ENCODE measurements at places on chromosomes 1 and 21.
A peak's percentile ranks its signal among the peaks of the same experiment; 100 is the strongest.

GRCh38 chr1:45478121-45478814 is 12.7 kb downstream of the TESK2 start:
- no peak for DNase-seq

GRCh38 chr1:224381880-224382548 is 25.3 kb downstream of the CNIH4 start:
- DNase-seq: no peak

DNA sequence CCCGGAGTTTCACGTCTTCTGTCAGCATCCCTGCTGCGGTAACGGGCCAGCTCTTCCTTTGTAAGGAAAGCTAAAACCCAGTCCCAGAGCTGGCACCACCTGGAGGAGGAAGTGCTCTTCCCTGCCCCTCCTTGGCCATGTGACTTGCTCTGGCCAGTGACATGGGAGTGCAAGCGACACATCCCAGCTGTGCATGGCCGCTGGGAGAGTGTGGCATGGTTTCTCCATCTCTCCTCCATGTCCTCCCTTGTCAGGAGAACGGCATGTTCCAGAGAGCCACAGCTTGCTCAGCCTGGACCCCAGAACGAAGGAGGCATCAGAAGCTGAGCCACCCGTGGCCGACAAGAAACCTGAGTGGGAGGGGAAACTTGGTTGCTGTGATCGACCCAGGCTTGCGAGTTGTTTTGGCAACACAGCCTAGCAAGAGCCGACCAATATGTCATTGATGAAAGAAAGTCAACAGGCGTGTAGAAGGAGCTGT is 2.7 kb upstream of the PRXL2B start:
- peak; percentile 70 for DNase-seq

GRCh38 chr1:218284377-218284916 is 646 bp upstream of the RRP15 start:
- no peak for DNase-seq

DNA sequence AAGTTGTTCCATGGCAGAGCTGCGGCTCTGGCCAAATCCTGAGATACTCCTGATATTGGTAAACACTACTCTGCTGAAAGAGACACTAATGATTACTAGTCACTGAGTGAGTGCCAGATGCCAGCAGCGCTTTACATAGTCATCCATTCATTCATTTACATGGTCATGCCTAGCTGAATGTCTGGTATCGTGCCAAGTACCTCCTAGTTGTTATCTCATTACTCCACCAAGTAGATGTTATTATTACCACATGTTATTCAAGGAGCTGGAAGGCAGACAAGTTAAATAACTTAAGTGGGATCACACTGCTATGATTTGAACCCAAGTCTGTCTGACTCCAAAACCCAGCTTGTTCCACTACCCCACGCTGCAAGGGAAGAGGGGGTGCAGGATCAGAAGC is 4.7 kb downstream of the OLFML2B start:
- DNase-seq: no peak

DNA sequence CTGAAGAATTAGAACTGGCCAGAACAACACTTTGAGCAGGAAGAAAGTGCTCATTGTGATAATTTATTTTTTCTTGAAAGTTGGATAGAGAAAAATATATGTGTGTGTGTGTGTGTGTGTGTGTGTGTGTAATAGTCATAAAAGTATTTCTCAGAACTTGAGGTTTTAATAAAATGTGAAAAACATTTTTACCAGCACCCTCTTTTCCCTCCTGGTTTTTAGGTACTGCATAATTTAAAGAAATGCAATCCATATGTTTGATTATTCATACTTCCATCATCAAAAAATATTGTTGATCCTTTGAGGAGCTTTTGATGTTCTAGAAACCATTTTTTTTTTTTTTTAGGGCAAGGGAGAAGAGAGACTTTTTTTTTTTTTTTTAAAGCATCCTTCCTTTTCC is 66.8 kb upstream of the JUN start:
- no peak for DNase-seq

- no peak for DNase-seq
These were observed 1.8 kb upstream of the KIF1B start for GRCh38 chr1:10208537-10208936.

GRCh38 chr1:162676087-162676486 is 43.8 kb downstream of the DDR2 start:
- no peak for DNase-seq

DNA sequence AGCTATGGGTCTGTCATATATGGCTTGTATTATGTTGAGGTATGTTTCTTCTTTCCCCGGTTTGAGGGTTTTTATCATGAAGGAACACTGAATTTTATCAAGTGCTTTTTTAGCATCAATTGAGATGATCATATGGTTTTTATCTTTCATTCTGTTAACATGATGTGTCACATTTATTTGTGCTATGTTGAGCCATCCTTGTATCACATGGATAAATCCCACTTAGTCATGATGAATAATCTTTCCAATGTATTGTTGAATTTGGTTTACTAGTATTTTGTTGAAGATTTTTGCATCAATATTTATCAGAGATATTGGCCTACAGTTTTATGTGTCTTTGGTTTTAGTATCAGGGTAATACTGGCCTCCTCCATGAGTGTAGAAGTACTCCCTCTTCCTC is 61.7 kb downstream of the GPR137B start:
- no peak for DNase-seq

GRCh38 chr1:182348961-182349747 is 42.4 kb downstream of the GLUL start:
- DNase-seq: no peak

GRCh38 chr1:10686404-10687040 is 109.9 kb downstream of the CASZ1 start:
- DNase-seq: no peak

GRCh38 chr1:235918032-235918431 is 51.3 kb upstream of the LYST start:
- no peak for DNase-seq

- DNase-seq: no peak
These were observed 30.9 kb downstream of the TRIM11 start for GRCh38 chr1:228375578-228376261.

GRCh38 chr1:18256282-18257235 is 149.0 kb downstream of the IGSF21 start:
- no peak for DNase-seq

GRCh38 chr1:21852282-21853130 is 40.4 kb downstream of the LDLRAD2 start:
- no peak for DNase-seq

DNA sequence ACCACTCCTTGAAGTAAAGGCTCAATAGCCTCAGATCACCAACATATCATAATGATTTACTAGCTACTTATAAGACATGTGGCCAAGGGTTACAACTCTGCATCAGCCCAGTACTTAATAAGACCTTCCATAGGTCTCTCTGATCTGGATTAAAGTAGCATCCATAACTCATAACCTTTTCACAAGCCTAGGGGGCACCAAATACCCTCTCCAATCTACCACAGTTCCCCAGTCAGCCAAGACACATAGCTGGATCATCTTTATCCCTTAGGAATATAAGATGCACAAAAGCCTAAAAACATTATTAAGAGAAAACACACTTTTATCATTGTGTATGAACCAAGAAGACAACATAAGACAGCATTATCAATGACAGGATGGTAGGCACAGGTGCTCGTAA is 22.1 kb downstream of the SSX2IP start:
- peak; percentile 27 for DNase-seq

DNA sequence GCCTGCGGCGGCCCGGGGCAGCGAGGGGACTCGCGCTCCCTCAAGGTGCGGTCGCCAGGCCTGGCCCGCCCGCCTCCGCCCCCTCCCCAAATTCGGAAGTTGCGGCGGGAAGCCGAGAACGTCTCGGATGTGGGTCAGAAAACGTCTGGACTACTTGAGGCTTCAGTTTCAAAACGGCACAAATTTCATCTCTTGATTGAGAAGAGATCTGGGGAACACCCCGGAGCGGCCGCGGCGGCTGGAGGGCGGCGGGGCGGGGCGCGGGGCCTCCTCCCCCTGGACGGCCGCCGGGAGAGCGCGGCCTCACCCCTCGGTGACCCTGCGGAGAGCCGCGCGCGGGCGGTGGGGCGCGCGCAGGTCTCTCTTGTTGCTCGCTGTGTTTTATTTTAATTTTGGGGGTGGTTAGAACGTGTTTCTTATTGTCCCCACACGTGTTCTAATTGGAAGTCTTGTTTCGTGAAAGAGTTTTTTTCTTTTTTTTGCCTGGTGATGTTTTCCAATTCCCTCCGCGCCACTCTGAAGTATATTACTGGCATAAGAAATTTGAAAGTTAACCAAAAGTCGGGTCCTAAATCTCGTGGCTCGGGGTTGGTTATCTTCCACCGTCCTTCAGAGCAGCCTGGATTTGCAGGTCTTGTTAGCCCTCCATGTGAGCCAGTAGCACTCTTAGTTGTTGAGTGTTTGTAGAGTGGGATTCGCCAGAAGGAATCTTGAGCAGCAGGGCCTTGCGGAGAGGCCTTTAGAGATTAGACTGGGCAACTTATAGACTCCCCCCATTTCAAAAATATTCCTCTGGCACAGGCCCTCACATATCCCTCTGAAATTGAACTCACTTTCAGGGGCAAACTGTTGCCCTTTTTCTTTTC is 749 bp downstream of the PCBP3 start:
- peak; percentile 37 for DNase-seq

DNA sequence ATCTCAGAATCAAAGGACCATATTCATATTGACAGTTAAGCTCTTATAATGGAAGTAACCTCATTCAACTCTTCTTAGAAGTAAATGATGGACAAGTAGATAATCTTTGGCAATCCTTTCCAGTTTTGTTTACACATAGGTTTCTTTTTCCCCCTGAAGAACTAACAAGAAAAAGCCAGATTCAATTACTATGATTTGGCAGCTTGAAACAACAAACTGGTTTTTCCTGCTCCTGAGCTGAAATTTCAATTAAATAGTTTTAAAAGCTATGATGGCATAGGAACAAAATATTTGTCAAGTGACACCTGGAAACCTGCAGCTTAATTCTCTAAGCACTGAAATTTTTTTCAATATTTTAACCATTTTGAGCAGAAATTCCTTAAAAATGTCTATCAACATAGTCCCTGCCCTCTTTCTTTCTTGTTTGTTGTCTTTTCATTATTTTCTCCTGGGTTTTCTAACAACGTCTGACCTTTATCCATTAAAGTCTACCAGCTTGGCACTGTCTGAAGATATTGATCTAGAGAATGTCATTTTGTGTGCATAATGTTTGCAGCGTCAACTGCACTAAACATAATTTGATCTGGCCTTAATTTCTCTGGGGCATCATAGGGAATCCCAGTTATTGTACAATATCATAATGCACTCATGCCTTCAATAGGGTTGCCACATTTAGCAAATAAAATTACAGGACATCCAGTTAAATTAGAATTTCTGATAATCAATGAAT is 4.0 kb upstream of the SLC35A3 start:
- no peak for DNase-seq

- DNase-seq: no peak
These were observed 162.9 kb upstream of the RAB4A start for GRCh38 chr1:229107972-229108371.

DNA sequence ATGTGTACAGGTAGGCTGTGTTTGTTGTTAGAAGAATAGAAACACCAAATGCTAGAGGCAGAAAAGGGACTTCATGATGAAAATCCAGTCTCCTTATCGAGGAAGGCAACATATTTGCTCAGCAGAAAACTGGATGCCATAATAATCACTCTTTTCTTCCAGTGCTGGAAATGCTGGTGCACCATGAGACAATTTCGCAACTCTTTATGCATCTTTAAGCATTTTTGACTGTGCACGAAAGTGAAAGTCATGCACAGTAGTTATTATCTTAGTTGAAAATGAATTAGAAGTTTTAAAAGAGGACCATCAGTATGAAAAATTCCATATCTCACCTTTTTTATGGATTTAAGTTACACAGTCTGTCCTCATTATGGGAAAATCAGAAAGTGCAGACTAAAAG is 29.1 kb downstream of the SMYD2 start:
- no peak for DNase-seq

GRCh38 chr1:22140694-22141093 is 2.2 kb downstream of the WNT4 start:
- DNase-seq: no peak

GRCh38 chr1:182087304-182087703 is 25.8 kb upstream of the ZNF648 start:
- DNase-seq: peak; percentile 17

DNA sequence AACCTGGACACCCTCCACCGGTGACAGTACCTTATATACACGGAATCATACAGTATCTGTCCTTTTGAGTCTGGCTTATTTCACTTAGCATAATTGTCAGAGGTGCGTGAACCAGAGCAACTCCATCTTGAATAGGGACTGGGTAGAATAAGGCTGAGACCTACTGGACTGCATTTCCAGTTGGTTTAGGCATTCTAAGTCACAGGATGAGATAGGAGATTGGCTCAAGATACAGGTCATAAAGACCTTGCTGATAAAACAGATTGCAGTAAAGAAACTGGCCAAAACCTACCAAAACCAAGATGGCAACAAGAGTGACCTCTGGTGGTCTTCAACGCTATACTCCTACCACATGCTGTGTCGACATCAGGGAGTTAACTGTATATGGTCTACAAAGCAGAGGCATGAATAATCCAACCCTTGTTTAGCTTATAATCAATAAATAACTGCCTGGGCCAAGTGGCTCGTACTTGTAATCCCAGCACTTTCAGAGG is 1.4 kb upstream of the FDPS start:
- peak; percentile 23 for DNase-seq

GRCh38 chr1:58879464-58879863 is 95.6 kb upstream of the JUN start:
- DNase-seq: no peak

DNA sequence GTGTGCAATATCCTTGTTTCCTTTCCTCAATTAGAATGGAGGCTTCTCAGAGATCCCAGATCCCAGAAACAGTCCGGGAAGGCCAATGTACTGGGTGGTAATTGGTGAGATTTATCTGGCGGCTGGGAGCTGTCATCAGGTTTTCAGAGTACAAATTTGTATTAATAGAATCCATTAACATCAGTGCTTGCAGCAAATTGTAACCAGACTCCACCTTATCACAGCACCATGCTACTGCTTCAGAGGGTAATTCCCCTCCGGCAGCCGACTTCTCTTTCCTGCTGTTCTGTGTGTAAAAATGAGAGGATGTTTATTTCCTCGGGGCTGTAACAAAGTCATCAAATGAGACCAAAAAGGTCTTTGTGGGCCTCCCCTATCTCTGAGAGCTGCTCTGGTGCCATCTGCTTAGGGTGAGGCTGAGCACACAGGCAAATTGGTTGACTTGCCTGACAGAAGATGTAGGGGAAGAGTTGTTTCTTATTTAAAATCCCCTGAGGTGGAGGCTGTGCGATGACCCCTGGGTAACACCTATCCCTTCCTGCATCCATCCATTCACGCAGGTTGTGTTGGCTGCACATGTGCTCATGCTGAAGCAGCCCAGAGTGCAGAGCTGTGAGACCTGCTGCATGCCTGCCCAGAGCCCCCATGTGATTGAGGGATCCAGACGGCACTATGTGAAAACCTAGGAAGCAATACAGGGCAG is 19.2 kb downstream of the NFASC start:
- no peak for DNase-seq

GRCh38 chr1:154181944-154182343 is 10.0 kb downstream of the TPM3 start:
- no peak for DNase-seq

GRCh38 chr21:27769763-27770162 is 802.9 kb upstream of the ADAMTS5 start:
- no peak for DNase-seq

All from CD4-positive, alpha-beta T cell treated with Interleukin-21 for 1 hour (primary cell).